Stimulated activated CD4-positive, alpha-beta T cell treated with anti-CD3 and anti-CD28 coated beads, TNF-alpha, amount 100 ng/mL, for 1 hour (primary cell): ENCODE measurements at places on chromosomes 6 and 20.

DNA sequence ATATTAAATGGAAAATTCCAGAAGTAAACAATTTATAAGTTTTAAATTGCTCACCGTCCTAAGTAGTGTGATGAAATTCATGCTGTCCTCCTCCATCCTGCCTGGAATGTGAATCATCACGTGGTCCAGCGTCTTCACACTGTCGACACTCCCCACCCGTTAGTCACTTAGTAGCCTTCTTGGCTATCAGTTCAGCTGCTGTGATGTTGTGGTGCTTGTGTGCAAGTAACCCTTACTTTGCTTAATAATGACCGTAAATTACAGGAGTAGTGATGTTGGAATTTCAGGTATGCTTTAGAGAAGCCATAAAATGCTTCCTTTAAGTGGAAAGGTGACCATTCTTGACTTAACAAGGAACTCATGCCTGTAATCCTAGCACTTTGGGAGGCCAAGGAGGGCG, 25.2 kb downstream of the RIOK1 start:
- no peak for DNase-seq

GRCh38 chr6:31683591-31683990, 2.7 kb upstream of the LY6G5C start:
- no peak for DNase-seq

- DNase-seq = no peak
Measured at GRCh38 chr6:90758741-90759140, 171.9 kb upstream of the MAP3K7 start.

- no peak for DNase-seq
Measured at GRCh38 chr6:51830666-51831065, 256.7 kb downstream of the PKHD1 start.

- DNase-seq = no peak
Measured at GRCh38 chr6:30493643-30494250, 4.4 kb downstream of the HLA-E start.

DNA sequence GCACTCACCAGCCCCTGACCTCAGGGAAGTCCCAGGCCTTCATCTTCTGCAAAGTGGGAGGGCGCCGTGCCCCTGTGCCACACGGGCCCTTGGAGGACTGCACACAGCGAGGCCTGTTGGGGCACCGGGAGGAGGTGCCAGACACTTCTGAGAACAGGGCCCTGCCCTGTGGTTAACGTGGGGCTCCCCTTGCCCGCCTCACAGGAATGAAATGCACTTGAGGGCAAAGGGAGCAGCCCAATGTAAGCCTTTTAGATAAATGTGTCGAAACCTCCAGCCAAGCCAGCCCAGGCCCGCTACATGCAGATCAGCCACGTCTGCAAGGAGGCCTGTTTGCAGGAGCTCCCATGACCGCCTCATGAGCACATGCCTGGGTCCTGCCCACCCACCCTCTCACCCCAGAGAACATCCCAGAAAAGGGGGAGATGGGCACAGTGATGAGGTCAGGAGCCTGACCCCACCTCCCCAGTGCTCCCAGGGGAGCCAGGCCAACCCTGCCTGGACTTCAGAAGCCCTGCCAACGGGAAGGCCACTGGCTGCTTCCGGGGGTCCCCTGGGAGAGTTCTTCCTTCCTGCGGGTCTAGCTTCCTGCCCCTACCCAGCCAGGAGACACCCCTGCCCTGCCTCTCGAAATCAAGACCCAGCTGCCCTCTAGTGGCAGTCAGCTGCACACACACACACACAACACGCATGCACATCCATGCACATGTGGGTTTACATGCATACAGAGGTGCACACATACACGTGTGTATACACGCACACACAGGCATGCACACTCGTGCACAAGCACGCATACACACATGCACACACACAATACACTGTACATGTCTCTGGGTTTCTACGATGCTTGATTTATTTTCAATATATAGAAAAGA, 178.7 kb downstream of the TAF4 start:
- DNase-seq = peak; percentile 11

- DNase-seq = no peak
Measured at GRCh38 chr6:1230689-1231605, 81.0 kb upstream of the FOXQ1 start.

- DNase-seq = no peak
Measured at GRCh38 chr6:26581164-26581915, 15.4 kb upstream of the ABT1 start.

GRCh38 chr20:25032478-25033264, 25.3 kb downstream of the ACSS1 start:
- DNase-seq = no peak

DNA sequence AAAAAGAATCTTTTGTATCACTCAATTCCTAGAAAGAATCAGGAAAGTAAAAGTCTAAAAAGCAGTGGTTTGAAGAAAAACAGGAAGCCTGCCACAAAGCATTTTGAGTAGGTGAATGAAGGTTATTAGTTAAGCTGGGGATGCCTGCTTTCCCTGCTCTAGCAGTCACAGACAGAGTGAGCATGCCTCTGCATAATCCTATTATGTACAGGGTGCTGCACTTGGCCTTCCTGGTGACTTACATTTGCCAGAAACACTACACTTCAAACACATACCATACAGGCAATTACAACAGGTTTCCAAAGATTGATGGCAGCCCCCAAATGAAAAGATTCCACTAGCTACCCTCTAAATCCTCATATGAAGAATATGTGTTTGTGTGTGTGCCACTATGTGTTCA, 130.8 kb downstream of the TPBG start:
- no peak for DNase-seq

- DNase-seq = no peak
Measured at GRCh38 chr20:45444050-45444449, 25.5 kb upstream of the WFDC2 start.

DNA sequence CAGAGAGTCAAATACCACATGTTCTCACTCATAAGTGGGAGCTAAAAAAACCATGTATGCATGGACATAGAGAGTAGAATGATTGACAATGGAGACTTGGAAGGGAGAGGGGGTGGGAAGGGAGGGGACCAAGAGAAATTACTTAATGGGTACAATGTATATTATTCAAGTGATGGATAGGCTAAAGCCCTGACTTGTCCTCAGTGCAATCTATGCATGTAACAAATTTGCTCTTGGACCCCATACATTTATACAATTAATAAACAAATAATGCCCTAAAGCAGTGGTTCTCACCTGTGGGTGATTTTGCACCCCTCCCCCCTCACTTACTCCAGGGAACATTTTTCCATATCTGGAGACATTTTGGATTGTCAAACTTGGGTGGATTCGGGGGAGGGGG, 33.5 kb upstream of the NEDD9 start:
- no peak for DNase-seq

DNA sequence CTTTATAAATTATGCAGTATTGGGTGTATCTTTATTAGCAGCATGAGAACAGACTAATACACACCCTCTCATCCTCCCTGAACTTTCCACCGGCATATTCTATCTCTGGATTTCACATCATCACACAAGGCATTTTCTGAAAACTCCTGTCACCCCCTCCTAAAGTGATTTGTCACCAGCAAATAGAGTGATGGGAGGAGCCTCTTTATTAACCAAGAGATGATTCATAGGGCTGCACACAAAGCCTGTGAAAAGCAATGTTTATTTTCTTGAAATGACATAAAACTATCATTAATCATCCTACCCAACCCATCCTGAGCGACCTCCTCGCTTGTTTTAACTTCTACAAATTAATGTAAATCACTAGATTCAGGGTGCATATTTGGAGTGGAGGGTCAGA, 394.7 kb upstream of the SULF2 start:
- DNase-seq = no peak

GRCh38 chr20:13101276-13101675, 92.5 kb downstream of the SPTLC3 start:
- no peak for DNase-seq

GRCh38 chr20:47708953-47709833, 76.1 kb downstream of the SULF2 start:
- no peak for DNase-seq

DNA sequence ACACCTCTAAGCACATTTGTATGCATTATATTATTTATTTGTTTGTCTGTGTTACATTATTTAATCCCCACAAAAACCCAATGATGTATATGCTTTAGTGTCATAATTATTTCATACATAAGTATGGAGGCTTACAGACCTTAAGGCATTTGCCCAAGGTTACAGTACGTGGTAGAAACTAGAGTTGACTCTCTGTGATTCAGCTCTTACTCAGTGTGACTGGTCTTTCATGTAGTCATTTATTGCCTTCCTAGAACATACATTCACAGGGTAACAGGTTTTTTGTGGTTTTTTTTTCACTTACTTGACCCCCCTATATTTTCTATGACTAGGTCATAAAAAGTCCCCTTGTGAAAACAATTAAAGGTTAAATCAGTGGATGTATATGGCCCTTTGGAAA, 566.8 kb downstream of the TFAP2A start:
- DNase-seq = no peak

DNA sequence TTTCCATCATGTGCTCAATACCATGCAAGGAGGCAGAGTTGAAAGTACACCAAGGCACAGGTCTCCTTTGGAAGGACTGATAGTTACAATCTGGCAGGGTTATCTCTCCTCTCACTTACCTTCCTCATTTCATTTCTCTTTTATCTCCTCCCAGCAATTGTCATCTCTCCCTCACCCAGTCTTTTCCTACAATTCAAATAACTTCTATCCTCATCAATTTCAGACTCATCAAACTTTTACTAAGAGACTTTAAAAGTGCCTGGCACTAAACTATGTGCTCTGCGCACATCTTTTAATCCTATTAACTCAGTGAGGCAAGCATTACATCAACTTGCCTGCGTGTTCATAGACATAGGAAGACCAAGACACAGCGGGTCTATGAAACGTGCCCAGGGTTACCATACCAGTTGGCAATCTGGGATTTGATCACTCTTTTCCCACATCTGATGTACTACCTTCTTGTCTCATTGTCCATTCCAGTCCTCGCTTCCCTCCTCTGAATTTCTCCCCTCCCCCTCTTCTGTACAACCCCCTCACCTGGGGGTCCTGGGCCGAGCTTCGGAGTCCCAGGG, 1.2 kb downstream of the VARS1 start:
- DNase-seq = no peak
